Activated CD8-positive, alpha-beta T cell treated with anti-CD3 and anti-CD28 coated beads for 36 hours (primary cell): ENCODE measurements at places on chromosomes 1 and 21. TPM values are rescaled to one million over a fixed set of nuclear protein-coding genes. Genes with fewer than 3 reads are reported as not detected.

The DENND4B gene
- total RNA-seq = 107 TPM

The KLHDC8A gene
- not detected for total RNA-seq

The GOLT1A gene
- not detected for total RNA-seq

The GATAD2B gene
- 59.5 TPM for total RNA-seq

DNA sequence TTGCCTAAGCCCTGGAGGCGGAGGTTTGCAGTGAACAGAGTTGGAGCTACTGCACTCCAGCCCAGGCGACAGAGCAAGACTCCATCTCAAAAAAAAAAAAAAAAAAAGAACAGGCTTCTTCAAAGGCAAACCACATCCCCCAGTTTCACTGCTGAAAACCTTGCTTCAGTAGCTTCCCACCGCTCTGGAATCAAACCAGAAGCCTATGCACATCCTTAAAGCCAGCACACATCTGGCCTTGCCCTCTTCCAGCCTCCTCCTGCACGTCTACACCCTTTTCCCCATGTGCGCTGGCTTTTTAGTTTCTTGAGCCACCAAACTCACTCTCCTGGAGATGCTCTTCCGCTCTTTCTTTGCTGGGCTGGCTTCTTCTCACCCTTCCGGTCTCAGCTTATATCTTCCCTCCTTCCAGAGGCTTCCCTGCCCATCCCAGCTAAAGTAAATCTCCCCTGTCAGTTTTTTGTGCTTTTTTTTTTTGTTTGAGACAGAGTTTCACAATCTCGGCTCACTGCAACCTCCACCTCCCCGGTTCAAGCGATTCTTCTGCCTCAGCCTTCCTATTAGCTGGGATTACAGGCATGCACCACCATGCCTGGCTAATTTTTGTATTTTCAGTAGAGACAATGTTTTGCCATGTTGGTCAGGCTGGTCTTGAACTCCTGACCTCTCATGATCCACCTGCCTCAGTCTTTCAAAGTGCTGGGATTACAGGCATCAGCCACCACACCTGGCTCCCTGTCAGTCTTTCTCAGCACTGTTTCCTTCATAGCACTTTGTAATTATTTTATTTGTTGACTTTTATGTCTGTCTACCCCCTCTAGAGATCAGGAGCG, 42.0 kb upstream of the ID3 start:
- H3K4me3 ChIP-seq = peak overlapping the region; percentile 57
- no peaks in the 10 kb centered on the region for H3K36me3 ChIP-seq
- peaks cover 77% of the 10 kb centered on the region for H3K4me1 ChIP-seq

- peak overlapping the region; percentile 84 for H3K4me3 ChIP-seq
- H3K27ac ChIP-seq = peak overlapping the region; percentile 91
- peaks cover 65% of the 10 kb centered on the region for H3K4me1 ChIP-seq
- peaks cover 56% of the 10 kb centered on the region for H3K36me3 ChIP-seq
- no peaks in the 10 kb centered on the region for H3K27me3 ChIP-seq
These were observed 90.7 kb upstream of the GFI1 start for GRCh38 chr1:92577261-92577895.

- H3K27ac ChIP-seq = no peak overlapping the region
- no peaks in the 10 kb centered on the region for H3K36me3 ChIP-seq
- no peak for DNase-seq
- peaks cover 6% of the 10 kb centered on the region for H3K27me3 ChIP-seq
These were observed 14.6 kb downstream of the PALMD start for GRCh38 chr1:99660496-99660895.

- peak overlapping the region; percentile 7 for H3K27ac ChIP-seq
- H3K27me3 ChIP-seq = no peaks in the 10 kb centered on the region
- DNase-seq = no peak
These were observed 9.1 kb upstream of the ATP5PO start for GRCh38 chr21:33924766-33925100.

DNA sequence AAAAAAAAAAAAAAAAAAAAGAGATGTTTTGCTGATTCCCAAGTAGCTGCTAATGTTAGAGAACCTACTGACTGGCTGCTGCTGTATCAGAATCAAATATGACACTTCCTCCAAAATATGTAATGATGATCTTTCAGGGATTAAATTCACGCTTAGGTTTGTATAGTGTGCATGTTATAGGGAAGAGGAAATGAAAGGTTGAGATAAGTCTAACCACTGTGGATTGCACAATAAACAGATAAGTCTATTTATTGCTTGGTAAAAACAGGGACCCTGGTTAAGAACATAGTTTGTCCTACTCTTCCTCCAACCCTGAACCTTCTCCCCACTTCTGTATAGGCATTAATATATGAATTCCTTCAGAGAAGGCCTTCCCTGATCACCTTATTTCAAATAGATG, 13.2 kb downstream of the RC3H1 start:
- peak overlapping the region; percentile 40 for H3K27ac ChIP-seq
- DNase-seq = no peak
- no peak overlapping the region for H3K4me3 ChIP-seq

DNA sequence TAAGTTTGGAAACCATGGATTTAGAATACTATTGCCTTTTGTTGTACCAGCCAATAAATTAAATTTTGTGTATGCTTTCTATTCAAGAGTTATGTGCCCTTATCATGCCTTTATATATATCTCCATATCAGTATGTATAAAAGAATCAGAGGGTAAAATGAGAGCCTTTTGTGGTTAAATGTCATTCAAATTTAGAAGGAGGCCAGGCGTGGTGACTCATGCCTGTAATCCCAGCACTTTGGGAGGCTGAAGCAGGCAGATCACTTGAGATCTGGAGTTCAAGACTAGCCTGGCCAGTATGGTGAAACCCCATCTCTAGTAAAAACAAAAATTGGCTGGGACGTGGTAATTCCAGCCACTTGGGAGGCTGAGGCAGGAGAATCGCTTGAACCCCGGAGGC, 88.9 kb downstream of the XPR1 start:
- no peak overlapping the region for H3K4me3 ChIP-seq
- no peaks in the 10 kb centered on the region for H3K27me3 ChIP-seq
- DNase-seq = no peak

DNA sequence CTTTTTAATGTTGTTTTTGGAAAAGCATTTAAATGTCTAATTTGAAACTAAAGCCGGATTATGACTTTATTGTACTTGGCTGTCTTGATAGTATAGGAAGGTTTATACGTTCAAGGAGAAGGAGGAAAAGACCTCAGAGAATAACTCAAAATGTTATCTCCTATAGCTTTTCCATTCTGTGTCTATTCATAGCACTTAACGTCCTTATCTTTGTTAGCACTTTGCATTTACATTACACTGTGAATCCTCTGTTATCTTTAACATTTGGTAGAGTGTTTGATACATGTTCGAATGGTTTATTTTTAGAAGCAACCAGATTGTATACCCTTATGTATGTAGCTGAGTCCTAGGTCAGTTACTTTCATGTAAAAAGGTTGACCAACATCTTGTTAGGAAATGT, 50.8 kb upstream of the PODN start:
- H3K4me3 ChIP-seq = no peak overlapping the region
- no peak for DNase-seq
- H3K27me3 ChIP-seq = no peaks in the 10 kb centered on the region
- no peak overlapping the region for H3K27ac ChIP-seq
- peaks cover 16% of the 10 kb centered on the region for H3K4me1 ChIP-seq
